Fibroblast of skin of right biceps (primary cell): ENCODE measurements at places on chromosomes 6 and 20.

GRCh38 chr6:84835340-84835739 is 70.9 kb upstream of the TBX18 start:
- no peak for DNase-seq

DNA sequence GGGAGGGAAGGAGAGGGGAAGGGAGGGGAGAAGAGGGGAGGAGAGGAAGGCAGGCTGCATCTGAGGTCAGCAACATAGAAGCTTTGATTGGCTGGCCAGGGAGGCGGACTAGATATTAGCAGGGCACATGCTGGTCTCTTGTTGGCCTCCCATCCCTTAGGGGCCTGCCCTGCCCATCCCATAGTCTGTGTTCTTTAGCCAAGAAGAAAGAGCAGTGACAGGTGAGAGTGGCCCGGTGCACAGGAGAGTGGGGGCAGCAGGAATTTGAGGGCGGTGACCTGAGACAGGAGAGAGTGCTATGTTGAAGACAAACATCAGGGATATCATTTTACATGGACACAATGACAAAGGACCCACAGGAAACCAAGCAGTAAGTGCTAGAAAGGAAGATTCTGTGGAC is 413.5 kb downstream of the SYNE1 start:
- DNase-seq = no peak

- no peak for DNase-seq
Measured at GRCh38 chr6:71179249-71179885, 109.2 kb upstream of the OGFRL1 start.

DNA sequence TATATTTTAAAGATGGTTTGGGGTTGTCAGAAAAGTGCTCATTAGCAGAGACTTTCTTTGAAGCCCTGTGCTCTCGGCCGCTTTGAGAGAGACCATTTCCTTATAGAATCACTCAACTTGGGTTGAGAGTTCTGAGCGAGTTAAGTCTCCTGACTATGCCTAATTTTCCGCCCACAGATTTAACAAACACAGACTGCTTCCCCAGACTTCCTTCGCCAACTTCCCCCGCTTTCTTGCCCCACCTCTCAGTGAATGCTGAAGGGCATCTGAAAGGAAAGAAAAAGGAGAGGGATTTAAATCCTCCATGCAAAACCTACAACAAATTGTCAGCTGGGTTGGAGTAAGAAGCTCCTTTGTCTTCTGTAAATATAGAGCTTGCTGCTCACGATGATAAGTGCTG is 224.0 kb downstream of the EYA2 start:
- no peak for DNase-seq

GRCh38 chr6:76818451-76818850 is 644.8 kb downstream of the HTR1B start:
- no peak for DNase-seq

DNA sequence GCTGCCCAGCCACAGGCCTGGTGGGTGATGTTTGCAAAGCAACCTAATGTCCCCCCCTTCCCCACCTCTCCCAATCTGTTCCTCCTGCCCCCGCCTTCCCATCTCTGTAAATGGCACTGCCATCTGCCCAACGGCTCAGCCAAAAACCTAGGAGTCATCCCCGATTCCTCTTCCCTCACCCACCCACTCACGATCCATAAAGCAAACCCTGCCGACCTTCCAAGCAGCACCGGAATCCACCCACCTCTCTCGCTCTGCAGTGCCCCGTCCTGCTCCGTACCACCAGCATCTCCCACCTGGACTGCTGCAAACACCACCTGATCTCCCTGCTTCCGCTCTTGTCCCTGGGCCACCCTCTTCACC is 37.6 kb downstream of the SULF2 start:
- DNase-seq = no peak

DNA sequence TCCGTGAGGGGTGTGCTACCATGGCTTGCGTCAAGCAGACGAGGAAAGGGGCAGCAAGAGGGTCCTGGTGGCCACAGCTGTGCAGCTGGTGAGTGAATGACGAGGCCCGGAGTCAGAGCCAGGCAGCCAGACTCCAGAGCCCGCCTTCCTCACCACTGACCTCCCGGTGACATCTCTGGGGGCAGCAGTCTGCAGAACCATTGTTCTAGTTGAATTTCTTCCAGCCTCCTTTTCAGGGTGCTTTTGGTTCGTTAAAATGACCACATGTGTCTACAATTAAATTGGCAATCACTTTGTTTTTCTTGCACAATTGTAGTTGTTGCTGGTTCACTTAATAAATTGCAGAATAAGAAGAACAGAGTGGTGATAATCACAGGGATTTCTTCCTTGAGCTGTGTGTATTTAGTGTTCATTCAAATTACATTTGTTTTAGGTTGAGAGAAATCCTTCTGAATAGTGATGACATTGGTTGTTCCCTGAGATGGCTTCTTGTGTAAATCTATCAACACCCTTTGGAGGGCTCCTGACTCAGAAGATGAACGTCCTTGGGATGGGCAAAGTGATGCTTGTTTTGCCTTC is 96.4 kb downstream of the TULP4 start:
- peak; percentile 86 for DNase-seq

- DNase-seq = no peak
Measured at GRCh38 chr6:103280417-103280816, 1579.3 kb downstream of the HACE1 start.

DNA sequence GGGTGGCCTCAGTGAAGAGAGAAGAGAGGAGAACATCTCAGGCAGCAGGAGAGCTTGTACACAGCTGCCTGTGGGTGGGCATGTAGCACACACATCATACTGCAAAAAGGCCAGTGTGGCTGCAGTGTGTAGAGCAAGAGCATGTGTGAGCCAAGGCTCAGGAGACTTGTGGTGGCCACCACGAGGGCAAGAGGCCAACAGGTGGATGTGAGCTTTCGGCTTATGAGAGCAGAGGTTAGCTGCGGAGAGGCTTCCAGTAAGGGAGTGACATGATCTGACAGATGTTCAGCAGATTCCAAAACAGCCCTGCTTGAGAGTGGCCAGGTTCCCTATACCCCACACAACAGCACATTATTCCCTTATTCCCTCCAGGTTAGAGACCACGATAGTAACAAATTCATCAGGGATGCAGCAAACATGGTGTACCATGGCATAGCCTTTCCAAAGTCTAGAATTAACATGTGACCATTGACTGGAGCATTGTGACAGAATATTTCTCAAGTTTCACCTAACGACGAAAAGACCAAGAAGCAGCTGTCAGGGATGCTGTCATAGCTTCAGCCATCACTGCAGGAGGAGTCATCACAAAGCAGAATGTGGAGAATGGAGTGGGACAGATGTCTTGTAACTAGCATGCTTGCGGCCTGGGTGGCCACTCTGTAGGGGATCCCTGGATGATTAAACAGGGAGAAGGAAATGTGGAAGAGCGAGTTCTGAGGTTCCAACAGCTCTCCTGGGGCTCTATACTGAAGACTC is 23.1 kb downstream of the HM13 start:
- DNase-seq = no peak

DNA sequence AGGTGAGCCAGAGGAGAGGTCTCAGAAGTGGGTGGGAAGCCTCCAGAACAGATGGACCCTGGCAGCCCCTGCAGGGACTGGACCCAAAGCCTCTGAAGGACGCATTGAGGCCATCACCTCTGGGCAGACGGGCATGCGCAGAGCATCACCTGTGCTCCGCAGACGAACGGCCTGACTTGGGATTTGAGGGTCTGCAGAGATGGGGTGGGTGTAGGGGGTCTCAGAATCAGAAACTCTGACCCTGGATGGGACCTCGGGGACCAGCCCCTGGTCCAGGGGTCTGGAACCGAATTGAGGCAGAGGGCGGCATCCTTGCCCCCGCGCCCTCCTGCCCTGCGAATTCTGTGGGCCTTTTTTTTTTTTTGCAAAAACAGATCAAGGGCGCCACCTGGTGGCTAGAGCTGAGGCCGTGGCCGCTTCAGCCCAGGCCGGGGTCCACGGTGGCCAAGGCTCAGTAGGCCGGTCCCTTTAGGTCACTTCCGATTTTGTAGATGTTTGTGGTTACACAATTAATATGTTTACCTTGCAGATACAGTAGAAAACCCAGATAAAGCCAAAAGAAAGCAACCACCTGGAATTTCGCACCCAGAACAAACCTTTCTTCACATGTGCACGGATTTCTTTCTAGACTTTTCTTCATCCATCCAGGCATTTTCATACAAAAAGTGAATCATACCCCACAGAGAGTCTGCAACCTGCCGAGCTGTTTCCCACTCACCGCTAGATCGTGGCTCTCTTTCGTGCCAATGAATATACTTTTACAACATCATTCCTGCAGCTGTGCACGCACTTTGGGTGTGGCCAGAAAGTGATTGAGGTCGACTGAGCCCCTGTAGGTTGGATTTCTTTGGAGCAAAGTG is 25.9 kb downstream of the ZBP1 start:
- DNase-seq = peak; percentile 14

GRCh38 chr6:129936329-129937165 is 75.4 kb upstream of the TMEM244 start:
- peak; percentile 73 for DNase-seq

- DNase-seq = peak; percentile 1
Measured at GRCh38 chr6:79307321-79308036, 73.0 kb upstream of the HMGN3 start.

- DNase-seq = no peak
Measured at GRCh38 chr6:81743649-81744048, 8.8 kb downstream of the TENT5A start.

GRCh38 chr6:46453741-46454316 is 37.4 kb downstream of the RCAN2 start:
- DNase-seq = peak; percentile 56

DNA sequence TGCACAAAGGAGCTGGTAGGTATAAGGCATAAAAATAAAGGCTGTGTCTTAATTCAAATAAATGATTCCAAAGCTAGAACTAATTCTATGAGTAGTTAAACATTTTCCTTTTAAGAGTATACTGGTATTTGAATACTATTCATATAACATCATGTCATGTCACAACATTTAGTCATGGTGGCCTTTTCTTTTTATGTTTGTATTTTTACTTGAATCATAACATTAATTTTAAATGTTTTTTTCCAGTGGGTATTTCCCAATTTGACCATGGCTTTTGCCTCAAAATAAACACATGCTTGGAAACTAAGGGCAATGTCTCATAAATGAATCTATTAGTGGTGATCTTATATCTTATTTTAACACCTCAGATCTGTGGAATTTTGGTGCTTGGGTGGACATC is 177.1 kb downstream of the CD109 start:
- no peak for DNase-seq

GRCh38 chr6:37517411-37517812 is 17.7 kb upstream of the CCDC167 start:
- DNase-seq = peak; percentile 63

DNA sequence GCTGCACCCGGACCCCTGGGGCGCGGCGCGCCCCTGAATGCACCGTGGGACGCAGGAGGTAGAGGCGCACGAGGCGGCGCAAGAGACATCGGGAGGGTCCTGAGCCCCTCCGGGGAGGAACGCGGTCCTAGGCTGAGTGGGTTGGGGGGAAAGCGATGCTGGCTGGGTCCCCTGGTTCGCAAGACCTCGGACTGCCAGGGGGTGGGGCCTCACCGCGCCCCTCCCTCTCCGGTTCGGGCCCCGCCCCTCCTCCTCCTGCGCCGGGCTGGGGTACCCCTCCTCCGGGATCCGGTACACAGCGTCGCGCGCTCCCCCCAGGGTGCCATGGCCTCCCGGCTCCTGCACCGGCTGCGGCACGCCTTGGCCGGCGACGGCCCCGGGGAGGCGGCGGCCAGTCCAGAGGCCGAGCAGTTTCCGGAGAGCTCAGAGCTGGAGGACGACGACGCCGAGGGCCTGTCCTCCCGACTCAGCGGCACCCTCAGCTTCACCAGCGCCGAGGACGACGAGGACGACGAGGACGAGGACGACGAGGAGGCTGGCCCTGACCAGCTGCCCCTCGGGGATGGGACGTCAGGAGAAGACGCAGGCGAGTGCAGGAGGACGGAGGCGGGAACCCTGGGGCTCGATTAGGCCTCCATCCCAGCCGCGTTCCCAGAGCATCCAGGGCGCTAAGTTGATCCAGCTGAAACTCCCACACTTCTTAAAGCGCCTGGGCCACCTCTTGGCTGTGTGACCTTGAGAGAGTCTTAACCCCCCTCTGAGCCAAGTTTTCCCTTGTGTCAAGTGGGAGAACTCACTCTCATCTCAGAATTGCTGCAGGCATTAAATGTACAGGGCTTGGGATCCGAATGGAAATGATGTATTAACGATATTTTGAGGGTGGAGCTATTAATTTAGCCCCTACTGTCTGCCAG is 541 bp downstream of the SNX21 start:
- peak; percentile 72 for DNase-seq

GRCh38 chr6:79548304-79548703 is 11.1 kb upstream of the LCA5 start:
- DNase-seq = no peak

DNA sequence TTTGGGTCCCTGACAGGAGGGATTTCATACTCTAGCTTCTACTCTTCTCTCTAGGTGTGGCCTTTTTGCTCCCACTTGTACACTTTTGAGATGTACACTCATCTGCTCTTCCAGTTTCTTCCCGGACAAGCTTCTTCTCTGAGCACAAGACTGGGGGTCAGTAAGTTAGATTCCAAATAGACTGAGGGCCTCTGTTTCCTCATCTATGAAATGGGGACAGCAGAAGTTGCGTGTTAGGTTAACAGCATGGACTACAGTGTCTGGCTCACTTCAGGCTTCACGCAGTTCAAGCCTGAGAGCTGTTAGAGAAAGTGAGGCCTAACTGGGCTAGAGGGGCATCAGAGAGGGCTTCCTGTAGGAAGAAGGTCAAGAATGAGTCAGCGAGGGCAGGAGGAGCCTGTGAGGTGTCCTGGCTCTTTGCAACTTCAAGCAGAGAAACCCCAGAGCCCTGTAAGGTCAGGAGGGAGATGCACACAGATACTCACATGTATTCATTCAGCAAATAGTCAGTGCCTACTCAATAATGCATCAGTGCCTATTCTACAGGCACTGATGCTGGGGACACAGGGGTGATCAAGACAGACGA is 20.6 kb downstream of the XKR7 start:
- no peak for DNase-seq

DNA sequence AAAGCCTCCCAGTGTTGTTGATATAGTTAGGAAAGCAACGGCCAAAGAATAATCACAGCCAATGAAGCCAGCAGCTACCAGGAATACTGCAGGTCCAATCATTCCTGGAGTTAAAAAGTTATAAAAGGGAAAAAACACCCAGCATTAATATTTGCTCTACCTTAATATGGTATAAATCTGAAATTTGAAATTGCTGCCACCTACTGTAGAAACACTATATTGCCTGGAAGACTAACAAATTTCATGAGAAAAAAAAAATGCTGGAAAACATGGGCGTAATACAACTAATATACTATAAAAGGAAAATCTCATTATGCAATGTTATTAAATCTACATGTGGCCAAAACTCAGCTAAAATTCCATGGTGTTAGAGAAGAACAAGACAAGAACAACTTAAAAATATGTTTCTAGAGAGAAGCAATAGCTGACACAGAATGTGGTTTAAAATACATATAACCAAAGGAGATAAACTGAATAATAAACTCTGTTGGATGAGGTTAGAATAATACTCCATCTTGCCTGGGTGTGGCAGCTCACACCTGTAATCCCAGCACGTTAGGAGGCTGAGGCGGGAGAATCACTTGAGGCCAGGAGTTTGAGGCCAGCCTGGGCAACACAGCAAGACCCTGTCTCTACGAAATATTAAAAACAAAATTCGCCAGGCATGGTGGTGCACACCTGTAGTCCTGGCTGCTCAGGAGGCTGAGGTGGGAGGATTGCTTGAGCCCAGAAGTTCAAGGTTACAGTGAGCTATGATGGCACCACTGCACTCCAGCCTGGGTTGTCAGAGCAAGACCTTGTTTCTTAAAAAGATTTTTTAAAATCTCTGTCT is 43.1 kb downstream of the SLC17A5 start:
- DNase-seq = peak; percentile 47

- no peak for DNase-seq
Measured at GRCh38 chr6:134233180-134233955, 84.5 kb downstream of the SGK1 start.

GRCh38 chr6:52531396-52531795 is 45.5 kb downstream of the TRAM2 start:
- DNase-seq = no peak

GRCh38 chr6:98824902-98825599 is 9.3 kb upstream of the POU3F2 start:
- DNase-seq = no peak
